Endothelial cell (in vitro differentiated cells): ENCODE measurements at places on chromosomes 5 and 9. TPM values are rescaled to one million over a fixed set of nuclear protein-coding genes. Genes with fewer than 3 reads are reported as not detected.

PIP5K1B gene
- total RNA-seq: 1.8 TPM

GRCh38 chr5:173498739-173499470 is 117.5 kb downstream of the BOD1 start:
- no peaks in the 10 kb centered on the region for H3K4me1 ChIP-seq
- no peak for DNase-seq
- no peak overlapping the region for H3K27ac ChIP-seq

DNA sequence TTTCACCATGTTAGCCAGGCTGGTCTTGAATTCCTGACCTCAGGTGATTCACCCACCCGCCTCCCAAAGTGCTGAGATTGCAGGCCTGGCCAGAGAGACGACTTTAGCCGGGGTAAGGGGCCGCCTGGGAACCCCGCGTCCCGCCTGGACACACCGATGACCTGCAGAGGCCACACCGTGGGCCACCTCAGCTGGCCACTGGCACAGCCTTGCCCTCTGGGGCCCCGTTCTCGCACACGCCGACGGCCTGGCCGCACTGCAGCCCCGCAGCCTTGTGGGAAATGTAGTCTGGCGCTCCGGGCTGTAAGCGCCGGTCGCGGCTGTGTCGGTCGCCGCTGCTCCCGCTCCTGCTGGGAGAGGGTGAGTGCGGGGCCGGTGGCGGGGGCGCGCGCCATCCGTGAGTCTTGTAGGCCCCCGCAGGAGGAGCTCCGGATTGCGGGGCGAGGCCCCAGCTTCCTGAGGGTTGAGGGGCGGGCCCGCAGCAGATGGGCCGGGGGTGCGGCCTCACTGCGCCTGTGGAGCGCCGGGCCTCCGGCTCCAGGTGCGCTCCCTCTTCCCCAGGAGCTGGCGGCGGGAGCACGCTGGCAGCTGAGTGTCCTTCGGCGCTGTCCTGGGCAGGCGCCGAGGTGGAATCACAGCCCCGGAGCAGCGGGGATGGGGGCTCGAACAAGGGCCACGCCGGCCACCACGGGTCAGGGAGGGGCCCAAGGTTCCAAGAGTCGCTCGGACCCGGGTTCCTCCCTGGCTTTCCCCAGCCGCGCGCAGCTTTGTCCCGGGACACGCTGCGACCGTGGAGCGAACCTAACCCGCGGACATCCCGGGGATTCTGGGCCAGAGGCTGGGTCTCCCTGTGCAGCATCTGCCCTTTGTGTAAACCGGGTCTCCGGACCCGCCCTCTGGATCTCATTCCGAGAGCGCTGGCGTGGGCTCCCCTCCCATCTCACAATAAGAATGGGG is at the start of gene ZFP2:
TSS of gene ZFP2 (plus strand) at position 299 of the 957 bp plus-strand sequence. CDS start 35,401 bp downstream, outside the sequence.
- peak within 1 kb of the TSS; percentile 93 for H3K4me3 ChIP-seq
- no peaks in the 10 kb centered on the region for H3K27me3 ChIP-seq
- DNase-seq: peak; percentile 70
- H3K36me3 ChIP-seq: peaks cover 19% of the 10 kb centered on the region
- H3K4me1 ChIP-seq: peaks cover 3% of the 10 kb centered on the region

PCDHB11 gene
- 6.4 TPM for total RNA-seq

DNA sequence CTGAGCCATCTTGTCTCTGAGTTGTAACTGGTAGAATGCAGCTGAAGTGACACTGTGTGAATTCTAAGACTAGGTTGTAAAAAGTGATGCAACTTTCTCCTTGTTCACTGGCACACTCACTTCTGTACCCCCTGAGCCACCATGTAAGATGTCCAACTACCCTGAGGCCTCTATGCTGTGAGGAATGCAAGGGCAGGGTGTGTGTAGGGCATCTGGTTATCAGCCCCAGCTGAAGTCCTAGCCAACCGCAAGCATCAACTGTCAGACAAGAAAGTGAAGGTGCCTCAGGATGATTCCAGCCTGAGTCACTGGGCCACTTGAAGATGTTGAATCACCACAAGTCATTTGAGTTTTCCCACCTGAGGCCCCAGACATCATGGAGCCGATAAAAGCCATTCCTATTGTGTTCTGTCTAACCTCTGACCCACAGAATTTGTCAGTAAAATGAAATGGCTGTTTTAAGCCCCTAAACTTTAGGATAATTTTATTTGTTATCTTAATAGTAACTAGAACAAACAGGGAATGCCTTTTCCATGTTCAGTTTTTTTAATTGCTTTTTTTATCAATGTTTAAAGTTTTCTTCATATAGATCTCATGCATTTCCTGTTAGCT is 18.7 kb upstream of the RHOBTB3 start:
- no peaks in the 10 kb centered on the region for H3K36me3 ChIP-seq
- H3K27ac ChIP-seq: no peak overlapping the region
- peaks cover 3% of the 10 kb centered on the region for H3K4me1 ChIP-seq

DNA sequence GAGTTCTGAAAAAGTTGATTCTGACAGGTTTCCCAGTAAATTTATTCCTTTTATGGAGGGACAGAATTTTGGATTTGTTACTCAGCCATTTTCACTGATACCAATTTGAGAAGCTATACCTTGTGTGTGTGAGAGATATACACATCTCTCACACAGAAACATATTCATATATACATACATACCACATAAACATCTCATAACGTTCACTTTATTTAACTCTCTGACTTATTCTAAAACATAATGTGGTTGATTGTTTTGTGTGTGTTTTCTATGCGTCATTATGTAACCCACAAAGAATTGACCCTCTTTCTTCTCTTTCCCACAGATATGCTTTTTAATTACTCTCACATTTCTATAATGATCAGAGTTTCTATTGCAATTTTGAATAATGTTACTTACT is 570.8 kb upstream of the TLE4 start:
- no peak overlapping the region for H3K4me3 ChIP-seq
- no peaks in the 10 kb centered on the region for H3K27me3 ChIP-seq
- no peaks in the 10 kb centered on the region for H3K36me3 ChIP-seq
- no peak overlapping the region for H3K27ac ChIP-seq
- peaks cover 24% of the 10 kb centered on the region for H3K4me1 ChIP-seq

GRCh38 chr5:105726093-105726492 is 1944.6 kb downstream of the EFNA5 start:
- no peak for DNase-seq
- H3K4me1 ChIP-seq: peaks cover 5% of the 10 kb centered on the region
- no peaks in the 10 kb centered on the region for H3K36me3 ChIP-seq
- H3K27me3 ChIP-seq: peaks cover 1% of the 10 kb centered on the region

SLC36A1 gene
- total RNA-seq: 4.8 TPM

GRCh38 chr5:13766236-13766635 is 178.3 kb downstream of the DNAH5 start:
- no peak overlapping the region for H3K4me3 ChIP-seq
- DNase-seq: no peak
- H3K4me1 ChIP-seq: no peaks in the 10 kb centered on the region
- H3K27ac ChIP-seq: no peak overlapping the region
